ENCODE measurements at places on chromosomes 16 and 17.

DNA sequence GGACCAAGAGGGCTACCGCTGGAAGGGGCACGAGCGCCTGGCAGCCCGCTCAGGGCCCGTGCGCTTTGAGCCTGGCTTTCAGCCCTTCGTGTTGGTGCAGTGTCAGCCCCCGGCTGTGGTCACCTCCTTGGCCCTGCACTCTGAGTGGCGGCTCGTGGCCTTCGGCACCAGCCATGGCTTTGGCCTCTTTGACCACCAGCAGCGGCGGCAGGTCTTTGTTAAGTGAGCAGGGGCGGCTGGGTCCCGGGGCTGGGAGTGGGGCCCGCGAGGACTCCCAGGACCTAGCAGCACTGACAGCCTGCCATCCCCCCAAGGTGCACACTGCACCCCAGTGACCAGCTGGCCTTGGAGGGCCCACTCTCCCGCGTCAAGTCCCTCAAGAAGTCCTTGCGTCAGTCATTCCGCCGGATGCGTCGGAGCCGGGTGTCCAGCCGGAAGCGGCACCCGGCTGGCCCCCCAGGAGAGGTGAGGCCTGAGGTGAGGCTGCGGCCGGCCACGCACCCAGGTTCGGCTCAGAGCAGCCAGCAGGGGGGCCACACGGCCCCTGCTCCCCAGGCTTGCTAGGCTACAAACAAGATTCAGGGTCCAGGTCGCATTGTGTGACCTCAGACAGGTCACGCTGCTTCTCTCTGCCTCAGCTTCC lies 17.4 kb upstream of the MYO15B start:
- DNase-seq: no peak

- no peak for DNase-seq
Observed at GRCh38 chr17:44308865-44309264, 464 bp downstream of the RUNDC3A start.

DNA sequence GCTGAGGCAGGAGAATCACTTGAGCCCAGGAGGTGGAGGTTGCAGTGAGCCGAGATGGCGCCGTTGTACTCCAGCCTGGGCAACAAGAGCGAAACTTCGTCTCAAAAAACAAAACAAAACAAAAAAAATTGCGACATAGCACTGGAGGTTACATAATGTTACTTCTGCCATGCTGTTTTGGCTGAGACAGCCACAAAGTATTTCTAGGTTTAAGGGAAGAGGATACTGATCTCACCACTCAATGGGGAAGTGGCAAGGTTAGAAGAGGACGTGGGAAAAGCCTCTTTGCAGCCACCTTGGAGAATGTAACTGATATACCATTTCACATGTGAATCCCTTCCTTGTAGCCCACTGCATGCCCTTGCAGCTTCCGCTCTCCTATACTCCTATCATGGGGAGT lies 131.2 kb upstream of the NLRP1 start:
- DNase-seq: no peak

DNA sequence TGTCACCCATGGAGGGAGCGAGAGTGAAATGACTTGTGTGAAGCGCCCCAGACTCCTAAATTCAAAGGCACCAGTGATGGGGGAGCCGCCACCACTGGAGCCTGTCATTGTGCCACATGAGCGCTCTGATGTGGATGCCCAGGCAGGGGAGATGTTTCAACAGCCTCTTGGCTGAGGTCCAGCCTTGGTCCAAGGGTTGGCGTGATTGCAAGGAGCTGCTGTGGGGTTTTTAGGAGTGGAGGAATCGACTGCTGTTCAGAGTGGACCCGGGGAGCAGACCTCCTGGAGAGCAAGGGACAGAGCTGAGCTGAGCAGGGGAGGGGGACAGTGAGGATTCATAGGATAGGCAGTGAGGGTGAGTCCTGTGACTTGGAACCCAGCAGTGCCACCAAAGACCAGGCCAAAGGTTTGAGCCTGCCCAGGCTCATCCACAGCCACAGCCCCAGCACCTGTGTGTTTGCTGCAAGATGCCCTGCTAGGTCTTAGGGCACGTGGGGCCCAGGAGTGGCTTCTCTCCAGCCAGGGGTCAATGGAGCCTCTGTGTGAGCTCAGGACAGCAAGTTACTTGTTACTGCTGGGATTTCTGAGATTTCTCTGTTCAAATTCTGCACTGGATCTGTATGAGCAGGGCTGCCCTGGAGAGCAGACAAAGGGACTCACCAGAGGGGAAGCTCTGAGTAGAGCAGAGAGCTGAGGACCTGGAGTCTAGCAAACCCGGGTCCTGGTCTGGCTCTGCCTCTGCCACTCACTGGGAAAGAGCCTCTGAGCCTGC lies 20.3 kb downstream of the RHBDL3 start:
- DNase-seq: no peak

DNA sequence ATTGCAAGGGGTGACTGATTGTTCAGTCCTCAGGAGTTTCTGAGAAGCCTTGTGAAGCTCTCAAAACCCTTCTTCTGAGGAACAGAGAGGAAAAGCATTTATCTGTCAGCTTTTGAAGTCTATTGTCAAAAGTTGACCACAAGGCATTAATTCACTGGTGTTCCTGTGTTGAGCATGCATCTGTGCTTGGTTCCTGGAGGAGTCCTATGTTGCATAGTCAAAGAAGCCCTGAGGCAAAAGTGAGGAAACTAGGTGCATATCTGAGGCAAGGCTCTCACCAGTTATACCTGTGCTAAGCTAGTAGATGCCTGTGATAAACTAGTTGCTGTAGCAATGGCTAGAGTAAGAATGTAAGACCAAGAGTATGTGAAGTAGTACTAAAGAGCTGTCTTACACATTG lies 1.8 kb upstream of the HEATR6 start:
- DNase-seq: no peak

- DNase-seq: peak; percentile 17
Observed at GRCh38 chr16:51569203-51569931, 418.3 kb upstream of the SALL1 start.
